ENCODE measurements at places on chromosomes 6 and 20. TPM values are rescaled to one million over a fixed set of nuclear protein-coding genes. Genes with fewer than 3 reads are reported as not detected.

The ZSCAN31 gene
- 19.8 TPM for total RNA-seq

- peak; percentile 91 for ATAC-seq
These were observed 41.1 kb upstream of the TMEM170B start for GRCh38 chr6:11496152-11497060.

GRCh38 chr20:3557237-3557785 lies 86.5 kb downstream of the ATRN start:
- no peak for ATAC-seq

DNA sequence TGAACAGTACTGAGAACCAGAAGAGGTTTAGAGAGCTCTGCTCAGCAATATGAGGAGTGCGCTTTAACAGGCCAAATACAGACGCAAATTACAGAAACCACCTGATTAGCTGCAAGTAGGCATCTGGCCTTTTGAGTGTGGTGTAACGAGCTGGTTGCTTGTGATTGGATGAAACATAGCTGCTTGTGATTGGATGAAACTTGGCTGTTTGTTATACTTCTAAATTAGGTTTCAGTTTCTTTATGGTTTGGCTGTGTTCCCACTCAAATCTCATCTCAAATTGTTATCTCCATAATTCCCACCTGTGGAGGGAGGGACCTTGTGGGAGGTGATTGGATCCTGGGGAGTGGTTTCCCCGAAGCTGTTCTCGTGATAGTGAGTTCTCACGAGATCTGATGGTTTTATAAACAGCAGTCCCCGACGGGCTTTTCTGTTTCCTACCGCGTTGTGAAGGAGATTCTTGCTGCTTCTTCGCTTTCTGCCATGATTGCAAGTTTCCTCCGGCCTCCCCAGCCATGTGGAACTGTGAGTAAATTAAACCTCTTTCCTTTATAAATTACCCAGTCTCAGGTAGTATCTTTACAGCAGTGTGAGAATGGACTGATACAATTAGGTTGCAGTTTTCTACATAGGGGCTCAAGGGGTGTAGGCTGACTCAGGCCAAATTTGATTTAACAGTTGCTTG lies 655.9 kb upstream of the MAN1A1 start:
- no peak for ATAC-seq

DNA sequence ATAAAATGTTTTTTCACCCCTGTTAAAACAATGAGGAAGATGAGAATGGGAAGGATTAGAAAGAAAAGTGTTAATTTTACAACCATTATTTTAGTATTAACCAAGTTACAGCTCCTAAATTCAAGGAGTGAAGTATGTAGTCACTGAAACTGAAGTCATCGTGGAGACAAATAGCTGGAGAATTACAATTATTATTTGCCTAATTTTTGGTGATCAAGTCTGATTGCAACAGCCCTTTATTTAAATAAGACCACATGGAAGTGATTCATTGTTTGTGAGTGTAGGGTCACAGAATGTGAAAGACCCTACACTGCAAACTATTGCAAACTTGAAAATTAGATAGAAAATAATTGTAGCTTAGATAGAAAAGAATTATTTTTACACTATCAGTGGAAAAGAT lies 292.4 kb downstream of the CENPW start:
- no peak for ATAC-seq

The NDUFAF4 gene
- 14.5 TPM for total RNA-seq

DNA sequence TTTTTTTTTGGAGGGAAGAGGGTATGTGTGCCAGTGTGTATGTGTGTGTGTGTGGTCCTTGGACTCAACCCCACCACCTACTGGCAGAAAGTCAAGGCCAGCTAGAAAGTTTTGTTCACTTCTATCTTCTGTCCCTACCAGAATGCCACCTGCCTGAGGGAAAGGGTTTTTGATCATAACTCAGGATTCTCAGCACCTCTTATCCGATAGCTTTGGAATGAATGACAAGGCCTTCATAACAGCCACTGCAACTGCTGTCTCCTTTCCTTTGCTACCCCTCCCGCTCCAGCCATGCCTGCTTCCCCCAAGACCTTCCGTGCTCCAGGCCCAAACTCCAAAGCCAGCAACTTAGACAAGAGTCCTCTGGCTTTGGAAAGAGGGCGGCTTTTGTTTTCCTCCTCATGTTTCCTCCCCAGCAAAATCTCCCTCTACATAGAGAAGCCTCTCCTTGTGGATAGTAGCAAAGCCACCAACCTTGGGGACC lies 18.7 kb downstream of the BTN3A1 start:
- peak; percentile 31 for ATAC-seq

- no peak for ATAC-seq
These were observed 17.1 kb downstream of the FOXF2 start for GRCh38 chr6:1406306-1407072.

DNA sequence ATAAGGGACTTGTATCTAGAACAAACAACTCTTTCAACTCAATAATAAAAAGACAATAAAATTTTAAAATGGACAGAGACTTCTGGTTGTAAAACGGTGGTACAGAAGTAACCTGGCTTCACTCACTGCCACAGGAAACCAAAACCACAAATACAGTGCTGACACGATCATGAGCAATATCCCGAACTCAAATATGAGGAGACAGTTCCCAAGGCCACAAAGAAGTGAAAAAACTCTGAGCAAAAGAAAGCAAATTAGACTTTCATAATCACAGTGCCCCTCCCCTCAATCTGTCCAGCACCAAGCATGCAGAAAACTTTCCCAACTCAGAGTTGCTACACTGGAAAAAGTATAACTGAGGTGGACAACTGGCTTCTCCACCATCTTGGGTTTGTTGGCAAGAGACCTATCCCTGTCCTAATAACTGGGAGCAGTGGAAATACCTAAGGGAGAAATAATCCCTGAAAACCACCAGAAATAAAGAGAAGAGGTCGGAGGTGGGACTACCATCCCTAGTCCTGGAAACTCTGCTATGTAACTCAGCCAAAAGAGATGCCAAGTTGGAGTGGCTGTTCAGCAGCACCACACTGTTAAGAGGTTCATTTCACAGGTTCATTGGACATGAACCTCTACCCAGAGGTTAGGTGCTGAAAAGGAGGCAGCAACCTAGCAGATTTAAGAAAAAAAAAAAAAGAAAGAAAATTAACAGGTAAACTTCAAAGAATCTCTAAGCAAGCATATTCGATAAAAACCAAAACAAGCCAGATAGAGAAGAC lies 55.5 kb downstream of the REV3L start:
- ATAC-seq, result no peak

DNA sequence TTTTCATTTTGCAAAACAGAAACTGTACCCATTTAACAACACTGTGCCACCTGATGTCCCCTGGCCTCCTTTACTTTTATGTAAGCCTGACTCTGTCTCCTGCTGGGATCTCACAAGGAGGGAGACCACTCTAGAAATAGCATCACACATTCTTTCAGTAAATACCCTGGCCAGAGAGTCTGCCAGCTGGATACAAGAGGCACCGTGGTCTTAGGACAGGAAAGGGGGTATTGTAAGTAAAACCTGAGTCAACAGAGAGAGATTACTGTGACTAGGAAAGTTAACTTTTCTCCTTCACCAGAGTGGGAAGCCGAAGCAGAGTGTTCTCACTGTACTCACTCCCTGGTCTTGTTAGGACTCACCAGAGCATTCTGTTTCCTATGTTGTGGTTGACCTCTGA lies 27.8 kb downstream of the CMTR1 start:
- no peak for ATAC-seq

DNA sequence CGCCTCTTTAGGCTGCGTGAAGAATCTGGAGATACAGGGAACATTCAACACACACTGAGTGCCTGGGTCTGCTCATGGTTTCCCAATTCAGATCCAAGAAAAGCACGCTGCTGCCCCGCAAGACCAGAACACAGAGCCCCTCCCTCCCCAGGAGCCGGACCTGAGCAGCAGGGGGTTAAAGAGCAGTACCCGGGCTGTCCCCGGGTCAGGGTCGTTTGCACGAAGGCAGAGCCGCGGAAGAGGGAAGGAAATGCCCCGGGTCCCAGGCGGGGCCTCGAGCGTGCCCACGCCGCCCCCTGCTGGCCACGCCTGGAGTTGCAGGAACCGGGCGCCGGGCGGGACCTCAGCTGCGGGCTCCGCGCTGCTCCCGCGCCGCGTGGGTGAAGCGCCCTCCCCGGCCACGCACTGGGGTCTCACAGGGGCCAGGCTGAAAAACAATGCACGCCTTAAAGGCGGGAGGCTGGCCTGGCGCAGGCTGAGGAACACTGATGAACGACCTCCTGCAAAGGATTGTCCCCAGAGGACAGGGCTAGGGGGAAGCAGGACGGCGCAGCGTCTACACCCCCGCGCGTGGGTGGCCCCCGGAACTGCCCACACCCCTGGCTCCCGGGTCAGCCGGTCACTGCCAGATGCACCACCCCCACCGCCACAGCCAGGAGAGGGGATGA lies 48.9 kb downstream of the ANKRD60 start:
- peak; percentile 67 for ATAC-seq

- no peak for ATAC-seq
These were observed 48.2 kb upstream of the PXDC1 start for GRCh38 chr6:3799719-3800118.

- ATAC-seq, result peak; percentile 70
These were observed 11.0 kb downstream of the SLC29A1 start for GRCh38 chr6:44234101-44235025.

DNA sequence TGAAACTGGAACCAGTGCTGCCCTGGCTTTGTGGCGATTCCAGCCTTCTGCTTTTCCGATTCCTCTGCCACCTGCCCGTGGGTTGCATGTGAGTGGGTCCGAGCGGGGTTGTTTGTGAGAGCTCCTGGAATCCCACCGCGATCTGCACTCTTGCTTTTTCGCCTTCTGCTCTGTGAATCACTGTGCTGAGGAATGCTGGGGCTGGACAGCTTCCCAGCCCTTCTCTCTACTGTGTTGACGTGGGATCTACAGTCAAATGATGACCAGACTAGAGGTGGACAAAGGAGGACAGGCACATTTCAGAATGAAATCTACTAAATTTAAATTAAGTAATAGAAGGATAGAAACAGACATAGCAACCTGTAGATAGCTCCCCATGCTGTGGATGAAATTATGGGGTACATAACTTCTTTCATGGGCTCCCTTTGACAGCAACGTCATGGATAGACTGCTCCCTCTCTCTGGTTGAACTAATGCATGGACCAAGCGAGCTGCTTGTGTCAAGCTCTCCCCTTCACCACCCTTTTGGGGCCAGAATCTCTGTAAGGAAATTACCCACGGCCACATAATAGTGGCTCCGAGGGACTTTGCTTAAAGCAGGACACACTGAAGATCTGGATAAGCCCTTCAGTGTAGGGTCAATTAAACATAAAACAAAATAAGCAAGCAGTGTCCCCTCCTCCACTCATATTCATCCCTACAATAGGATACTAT lies 2.0 kb downstream of the FNDC1 start:
- no peak for ATAC-seq

DNA sequence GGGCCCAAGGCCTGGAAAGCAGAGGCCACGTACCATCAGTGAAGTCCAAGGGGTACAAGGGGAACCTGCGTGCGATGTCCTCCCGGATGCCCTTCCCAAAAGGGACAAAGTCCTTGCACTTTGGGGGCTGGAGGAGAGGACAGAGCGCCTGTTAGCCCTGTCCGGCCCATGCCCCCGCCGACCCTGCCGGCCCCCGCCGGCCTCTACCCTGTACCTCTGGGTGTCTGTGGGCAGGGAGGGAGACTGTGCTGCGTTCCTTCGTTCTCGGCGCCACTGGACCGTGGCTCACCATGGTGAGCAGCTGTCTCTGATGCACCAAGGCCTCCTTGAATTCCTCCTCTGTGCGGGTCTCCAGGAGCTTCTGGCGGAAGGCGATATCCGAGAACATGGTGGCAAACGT lies 7.9 kb downstream of the SLC4A11 start:
- no peak for ATAC-seq

DNA sequence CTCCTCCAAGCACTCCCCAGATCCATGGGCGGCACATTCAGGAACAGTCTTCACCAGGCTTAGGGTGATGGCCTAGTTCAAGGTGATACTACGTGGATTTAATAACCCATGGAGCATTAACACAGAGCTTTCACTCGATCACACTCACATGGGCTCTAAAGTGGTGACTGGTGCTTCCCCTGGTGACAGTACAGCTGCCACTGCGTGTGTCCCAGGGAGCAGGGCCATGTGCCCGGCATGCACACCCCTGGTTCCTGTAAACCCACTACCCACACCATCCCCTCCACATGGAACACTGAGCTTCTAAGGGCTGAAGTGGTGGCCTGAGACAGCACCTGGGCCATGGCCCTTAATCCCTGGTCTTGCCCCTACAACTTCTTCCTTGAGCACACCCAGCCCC lies 27.8 kb upstream of the APMAP start:
- ATAC-seq, result no peak

The EFCAB8 gene
- 0.13 TPM for total RNA-seq

DNA sequence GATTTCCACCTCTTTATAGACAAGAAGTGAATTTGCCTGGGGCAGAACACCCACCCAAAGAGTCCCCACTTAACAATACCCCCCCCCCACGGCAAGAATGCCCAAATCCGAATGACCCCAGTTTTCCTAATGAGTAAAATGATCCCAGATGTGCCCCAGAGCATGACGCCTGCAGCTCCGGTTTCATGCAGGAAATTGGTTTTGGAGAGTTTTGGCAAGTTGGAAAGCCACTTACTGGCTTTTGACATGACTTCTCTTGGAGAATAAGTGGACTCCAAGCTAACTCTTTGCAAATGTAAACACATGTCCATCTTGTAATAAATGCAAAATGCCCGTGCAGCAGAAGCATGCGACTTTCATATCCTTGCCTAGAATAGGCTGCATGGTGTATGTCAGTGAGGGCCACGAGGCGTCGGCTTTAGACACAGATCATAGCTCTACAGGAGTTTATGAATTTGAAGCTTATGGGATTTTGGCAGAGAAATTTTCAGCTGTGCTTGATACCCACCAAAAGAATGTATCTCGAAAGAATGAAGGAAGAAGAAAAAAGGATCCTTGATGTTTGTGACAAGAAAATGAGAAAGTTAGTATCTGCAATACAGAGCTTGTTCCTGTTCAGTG lies 24.2 kb downstream of the EDN3 start:
- no peak for ATAC-seq

DNA sequence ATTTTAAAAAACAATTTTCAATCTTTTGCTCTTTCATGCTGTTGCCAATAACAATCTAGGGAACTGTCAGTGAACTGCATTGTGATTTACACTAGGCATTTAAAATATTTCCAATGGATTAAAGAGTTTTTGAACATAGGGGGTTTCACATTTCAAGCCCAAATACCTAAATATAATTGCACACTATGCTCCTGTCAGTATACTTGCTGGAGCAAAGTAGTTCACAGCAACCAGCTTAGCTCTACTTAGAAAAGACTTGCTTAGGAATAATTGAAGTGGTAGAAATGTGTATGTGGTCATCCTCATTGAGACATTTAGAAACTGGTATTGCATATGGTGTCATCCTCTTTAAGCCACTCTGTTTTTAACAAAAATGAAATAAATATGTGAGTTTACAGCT lies 41.7 kb upstream of the REV3L start:
- ATAC-seq, result no peak

DNA sequence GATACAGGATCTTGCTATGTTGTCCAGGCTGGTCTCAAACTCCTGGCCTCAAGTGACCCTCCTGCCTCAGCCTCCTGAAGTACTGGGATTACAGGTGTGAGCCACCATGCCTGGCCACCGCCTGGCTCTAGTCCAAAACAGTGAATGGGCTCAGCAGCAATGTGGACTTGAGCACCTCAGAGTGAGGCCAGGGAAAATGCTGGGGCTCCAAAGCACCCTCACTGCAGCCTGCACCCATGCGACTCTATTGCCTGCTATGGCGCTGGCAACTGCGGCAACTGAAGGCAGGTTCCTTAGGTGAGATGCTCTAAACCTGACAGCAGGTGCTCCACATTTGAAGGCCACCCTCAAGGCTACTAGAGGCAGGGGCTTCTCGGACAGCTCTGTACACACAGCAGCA lies 26.5 kb downstream of the MAP1LC3A start:
- ATAC-seq, result no peak

All from gastroesophageal sphincter (tissue), 4 donors.